ENCODE measurements at places on chromosomes 2 and 18.

DNA sequence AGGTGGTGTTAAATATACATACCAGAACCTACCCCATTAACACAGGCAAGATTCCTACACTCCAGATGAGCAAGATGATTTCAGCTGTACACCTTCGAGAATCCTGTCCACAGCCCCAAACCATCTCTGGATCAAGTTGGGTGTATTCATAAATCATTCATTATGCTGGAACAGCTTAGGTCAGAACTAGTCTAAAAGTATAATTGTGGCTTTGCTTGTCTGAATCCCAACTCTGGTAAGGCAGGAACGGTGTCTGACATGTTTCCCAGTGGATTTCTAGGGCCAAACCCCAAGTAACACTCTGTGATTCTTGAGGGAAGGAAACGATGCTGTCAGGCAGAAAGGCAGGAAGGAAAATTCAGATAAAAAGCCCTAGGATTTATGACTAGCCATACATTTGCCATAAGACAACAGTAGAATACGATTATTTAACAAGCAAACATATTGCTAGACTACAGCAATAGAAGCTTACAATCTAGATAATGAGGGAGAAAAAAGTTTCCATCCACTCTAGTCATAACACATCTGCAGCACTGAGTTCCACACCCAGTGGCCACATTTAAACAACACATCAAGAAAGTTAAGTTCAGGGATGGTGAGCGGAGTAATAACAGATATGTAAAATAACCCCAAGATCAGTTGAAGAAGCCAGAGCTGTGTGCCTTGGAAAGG lies 444.8 kb downstream of the RND3 start:
- DNase-seq: no peak

DNA sequence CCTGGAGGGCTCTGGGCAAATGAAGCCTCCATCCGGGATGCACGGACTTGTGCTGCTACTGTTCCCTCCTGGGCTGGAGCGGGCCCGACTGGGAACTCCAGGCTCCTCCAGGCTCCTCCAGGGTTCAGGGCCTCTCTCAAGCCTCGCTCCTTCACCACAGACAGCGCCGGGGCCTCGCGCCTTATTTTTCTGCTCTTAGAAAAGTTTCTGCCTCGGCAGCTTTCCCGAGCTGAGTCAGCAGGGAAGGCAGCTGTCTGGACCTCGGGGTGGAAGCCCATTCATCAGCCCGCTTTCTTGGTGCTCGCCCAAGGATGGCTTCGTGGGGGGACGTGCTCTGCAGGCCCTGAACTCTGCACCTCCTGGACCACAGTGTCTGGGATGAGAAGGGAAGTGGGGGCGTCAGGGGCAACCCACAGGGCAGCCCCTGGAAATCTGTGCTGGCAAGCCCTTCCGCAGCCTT lies 12.9 kb upstream of the TEX51 start:
- peak; percentile 3 for DNase-seq

- no peak for DNase-seq
These were observed 38.6 kb downstream of the AGFG1 start for GRCh38 chr2:227510620-227510958.

GRCh38 chr2:131056932-131057287 lies 36.4 kb downstream of the FAM168B start:
- DNase-seq: no peak

DNA sequence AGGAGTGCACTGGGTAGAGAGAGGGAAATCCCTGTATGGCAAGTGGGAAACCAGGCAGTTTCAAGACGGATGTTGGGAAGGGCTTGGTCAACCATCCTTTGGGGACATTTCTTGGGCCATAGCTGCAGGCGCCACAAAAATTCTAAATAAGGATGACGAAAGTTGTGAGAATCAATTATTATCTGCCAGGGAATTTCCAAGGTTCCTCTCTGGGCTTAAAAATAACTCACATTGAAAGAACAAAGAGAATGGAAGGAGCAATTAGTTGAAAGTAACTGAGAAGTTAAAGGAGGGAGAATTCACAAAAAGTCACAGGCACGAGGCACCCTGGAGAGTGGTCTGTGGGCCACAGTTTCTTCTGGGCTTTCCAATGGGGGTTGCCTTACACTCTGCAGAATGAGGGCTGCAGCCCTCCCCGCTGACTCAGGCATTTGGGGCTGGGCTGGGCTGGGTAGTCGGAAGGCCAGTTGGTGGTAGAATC lies 195.7 kb downstream of the SMAD7 start:
- no peak for DNase-seq

Data from AG04450 (cell line).